Thymus (tissue), 14 donors: ENCODE measurements at places on chromosomes 16 and 17. TPM values are rescaled to one million over a fixed set of nuclear protein-coding genes. Genes with fewer than 3 reads are reported as not detected.

DNA sequence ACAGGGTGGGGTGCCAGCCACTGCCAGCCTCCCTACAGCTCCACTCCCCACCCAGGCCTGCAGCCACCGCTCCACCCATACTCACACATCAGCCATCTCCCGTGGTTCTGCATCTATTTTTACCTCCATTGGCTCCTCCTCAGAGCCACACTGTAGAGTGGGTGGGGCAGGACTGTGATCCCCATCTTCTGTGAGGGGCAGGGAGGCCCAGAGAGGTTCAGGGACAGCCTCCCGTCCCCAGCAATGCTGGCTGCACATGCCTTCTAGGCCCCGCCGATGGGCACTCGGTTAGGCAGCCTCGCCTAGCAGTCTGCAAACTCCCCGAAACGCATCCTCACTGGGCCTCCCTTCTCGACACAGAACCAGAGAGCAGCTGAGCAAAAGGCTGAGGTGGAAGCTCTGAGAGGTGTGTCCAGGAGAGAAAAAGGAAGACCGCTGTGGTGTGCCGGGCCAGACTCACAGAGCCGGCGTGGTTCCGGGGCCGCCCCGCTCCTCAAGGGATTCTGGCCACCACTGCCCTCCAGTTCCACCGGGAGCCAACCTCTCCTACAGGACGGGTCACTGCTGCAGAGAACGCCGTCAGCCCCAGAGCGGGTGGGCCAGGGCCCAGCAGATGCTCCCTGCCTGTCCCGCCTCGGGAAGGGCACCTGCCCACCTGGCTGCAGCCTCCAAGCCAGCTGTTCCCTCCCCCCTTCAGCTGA lies 71.9 kb downstream of the ABR start:
- DNase-seq, result no peak

GRCh38 chr16:88333848-88334777 lies 48.6 kb upstream of the ZNF469 start:
- DNase-seq, result no peak

- DNase-seq, result no peak
Observed at GRCh38 chr17:72988451-72988850, 104.0 kb downstream of the SLC39A11 start.

GRCh38 chr17:2926019-2926650 lies 129.9 kb downstream of the RAP1GAP2 start:
- no peak for DNase-seq

C16orf86 gene
- total RNA-seq, result 5.3 TPM

GRCh38 chr17:39244016-39244599 lies 18.4 kb upstream of the STAC2 start:
- peak; percentile 25 for DNase-seq

MT1E gene
- total RNA-seq, result 2.1 TPM

ANKRD40CL gene
- total RNA-seq, result not detected

DNA sequence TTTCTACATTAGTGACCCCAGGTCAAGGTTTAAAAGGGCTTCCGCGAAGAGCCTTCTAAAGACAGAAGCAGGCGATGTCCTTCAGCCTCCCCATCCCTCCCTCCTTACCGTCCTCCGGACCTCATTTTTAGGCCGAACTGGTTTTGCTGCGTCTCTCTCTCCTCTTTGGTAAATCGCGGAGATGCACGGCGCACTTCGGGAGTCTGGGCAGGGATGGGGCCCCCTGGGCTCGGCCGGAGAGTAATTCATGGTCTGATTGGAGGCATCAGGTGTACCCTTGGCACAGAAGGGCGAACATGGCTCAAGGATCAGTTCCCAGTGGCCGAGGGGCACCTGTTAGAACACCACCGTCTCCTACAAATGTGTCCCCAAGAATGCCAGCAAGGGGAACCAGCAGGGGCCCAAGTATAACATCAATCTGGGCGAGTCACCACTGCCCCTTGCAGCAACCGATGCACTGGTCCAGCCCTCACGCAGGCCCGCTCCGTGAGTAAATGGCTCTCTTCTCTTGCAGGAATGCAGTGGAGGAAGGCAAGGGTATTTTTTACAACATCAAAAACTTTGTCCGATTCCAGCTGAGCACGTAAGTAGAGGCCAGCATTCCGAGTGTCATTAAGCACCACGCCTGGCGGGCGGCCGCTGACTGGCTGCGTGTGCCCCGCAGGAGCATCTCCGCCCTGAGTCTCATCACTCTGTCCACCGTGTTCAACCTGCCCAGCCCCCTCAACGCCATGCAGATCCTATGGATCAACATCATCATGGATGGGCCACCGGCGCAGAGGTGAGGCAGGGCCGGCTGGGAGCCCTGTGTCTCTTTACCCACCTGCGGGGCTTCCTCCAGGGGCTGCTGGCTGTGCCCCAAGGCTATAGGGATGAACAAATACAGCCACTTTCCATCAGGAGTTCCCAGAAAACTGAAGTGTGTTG lies 45.6 kb downstream of the MEAK7 start:
- DNase-seq, result no peak

KRTAP4-3 gene
- total RNA-seq, result not detected

GRCh38 chr17:40362696-40363110 lies 1.8 kb downstream of the GJD3 start:
- DNase-seq, result no peak

GRCh38 chr17:80646328-80646727 lies 101.7 kb downstream of the RPTOR start:
- no peak for DNase-seq

GRCh38 chr17:31695456-31696090 lies 163.5 kb downstream of the COPRS start:
- DNase-seq, result no peak

IKZF3 gene
- 31.5 TPM for total RNA-seq

DNA sequence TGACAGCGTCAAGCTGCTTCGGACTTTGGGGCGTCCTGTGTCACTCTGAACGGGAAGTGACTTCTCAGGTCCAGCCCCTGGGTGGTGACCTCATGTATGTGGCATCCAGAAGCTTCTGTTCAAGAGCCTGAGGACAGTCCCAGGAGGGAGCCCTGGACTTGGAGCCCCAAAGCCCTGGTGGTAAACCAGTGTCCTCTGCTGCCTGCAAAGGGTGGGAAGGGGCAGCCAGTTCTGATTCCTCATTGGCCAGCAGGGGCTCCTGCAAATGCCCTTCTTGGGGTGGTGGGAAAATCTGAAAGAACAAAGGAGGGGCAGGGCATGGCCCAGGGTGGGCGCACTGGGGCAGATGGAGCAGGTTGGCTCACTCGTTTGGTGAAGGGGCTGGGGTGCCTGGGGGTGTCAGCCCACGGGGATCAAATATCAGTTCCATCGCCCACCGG lies 1.6 kb downstream of the OSGIN1 start:
- no peak for DNase-seq

DNA sequence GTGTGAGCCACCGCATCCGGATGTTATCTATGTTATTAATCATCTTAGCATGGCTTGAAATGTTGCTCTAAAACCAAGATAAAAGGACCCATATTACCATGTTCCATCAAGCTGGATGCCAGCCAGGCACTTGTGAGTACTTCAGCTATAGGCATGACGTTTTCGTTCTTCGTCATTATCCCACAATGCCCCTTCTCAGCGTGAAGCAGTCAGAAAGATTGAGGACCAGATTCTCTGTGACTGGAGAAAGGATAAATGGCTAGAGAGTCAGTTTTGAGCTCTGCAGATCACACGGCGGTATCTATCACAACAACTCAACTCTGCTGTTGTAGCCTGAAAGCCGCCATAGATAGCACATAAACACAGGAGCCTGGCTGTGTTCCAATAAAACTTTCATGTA lies 29.8 kb upstream of the LCMT1 start:
- DNase-seq, result no peak

DNA sequence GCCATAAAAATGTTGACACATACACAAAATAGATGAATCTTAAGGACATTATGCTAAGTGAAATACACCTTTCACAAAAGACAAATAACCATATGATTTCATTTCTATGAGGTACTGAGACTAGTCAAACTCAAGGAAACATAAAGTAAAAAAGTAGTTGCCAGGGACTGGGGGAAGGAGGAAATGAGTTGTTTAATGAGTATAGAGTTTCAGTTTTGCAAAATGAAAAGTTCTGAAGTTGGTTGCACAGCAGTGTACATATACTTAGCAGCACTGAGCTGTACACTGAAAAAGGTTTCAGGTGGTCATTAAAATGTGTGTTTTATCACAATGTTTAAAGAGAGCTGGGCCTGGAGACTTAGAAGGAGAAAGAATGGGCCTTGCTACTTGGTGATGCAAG lies 4.7 kb upstream of the SLC13A2 start:
- DNase-seq, result no peak

DNA sequence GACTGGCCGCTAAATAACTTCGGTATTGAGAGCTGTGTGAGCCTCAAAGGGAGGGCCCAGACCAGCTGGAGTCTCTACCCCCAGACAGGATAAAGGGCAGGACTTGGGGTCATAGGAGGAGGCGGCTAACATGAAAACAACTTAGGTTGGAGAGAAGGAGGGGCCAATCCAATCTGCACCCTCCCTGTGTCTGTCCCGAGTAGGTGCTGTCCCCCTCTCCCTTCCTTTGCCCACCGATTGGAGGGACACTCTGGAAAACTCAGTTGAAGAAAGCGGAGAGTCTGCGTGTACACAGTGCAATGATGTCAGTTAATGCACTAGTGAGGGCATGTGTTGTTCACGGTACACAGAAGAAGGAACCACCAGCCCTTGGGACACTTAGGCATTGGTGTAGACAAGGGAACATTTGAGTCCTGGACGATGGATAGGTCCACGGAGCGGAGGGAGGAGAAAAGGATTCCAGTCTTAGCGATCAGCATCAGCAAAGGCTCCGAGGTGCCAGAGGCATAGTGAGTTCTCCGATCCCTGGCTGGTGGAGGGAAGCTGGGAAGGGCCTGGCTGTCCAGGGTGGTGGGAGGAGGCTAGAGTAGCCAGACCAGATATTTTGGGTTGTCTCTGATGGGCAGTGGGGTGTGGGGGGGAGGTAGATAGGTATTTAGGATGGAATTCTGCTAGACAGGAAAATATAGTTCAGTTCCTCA lies 761 bp downstream of the NOL3 start:
- DNase-seq, result no peak

DNA sequence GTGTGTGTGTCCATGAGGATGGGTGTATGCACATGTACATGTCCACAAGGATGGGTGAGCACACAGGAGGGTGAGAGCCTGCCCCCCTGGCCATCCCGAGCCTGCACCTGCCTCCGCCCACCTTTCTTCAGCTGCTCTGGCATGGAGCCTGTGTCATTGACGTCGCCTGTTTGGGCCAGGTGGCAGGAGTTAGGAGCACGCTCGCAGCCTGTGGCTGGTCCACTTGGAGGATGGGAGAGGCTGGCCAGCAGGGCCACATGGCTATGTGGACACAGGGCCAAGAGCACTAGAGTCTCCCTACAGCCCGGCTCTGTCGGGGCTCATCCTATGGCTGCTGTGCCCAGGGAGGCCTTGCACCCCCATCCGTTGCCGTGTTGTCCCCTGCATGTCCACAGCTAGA lies 21.4 kb downstream of the BAHCC1 start:
- no peak for DNase-seq

CEMP1 gene
- total RNA-seq, result 0.47 TPM

EVI2B gene
- total RNA-seq, result 19.3 TPM

DNA sequence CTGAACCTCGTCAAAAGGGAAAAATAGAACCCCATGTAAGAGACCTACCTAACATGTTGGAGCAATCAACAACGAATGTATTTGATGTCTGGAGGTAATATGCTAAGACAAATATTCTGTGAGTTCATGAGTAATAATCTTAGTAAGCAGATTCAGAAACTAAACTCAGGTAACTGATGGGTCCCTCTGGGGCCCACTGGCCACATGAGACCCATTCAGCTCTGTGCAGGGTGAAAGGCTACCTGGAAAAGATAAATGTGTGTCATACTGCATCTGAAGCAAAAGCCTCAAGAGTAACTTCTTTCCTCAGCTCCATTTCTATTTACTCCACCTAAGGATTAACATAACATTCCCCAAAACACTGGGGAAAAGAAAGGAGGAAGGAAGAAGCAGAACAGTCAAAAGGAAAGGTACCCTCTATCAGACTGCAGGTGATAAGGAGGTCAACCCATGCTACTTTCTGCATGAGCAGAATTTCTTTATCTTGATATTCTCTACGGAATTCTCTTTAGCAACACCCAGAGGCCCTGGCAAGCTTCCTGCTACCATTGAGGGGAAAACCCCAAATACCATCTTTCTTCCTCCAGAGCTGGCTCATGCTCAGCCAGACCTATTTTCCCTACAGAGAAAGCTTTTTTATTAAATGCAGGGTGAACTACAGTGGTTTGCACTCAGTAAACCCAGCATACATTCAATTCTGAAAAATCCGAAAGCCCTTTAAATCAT lies 37.7 kb upstream of the ABCA6 start:
- DNase-seq, result no peak

DNA sequence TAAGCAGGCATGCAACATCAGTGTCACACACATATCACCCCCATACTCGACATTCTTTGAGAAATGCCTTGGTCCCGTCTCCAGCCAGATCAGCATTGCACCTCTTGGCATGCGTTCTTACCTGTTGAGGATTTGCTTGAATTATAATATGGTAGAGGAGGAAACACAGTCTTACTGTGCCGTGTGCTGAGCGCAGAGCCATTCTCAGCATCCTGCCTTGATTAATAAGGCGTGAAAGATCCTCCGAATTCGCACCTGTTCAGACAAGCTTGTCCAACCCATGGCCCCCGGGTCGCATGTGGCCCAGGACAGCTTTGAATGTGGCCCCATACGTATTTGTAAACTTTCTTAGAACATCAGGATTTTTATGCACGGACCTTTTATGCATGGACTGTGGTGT lies 408.1 kb downstream of the WWOX start:
- no peak for DNase-seq

- no peak for DNase-seq
Observed at GRCh38 chr16:85082173-85083050, 29.9 kb downstream of the CIBAR2 start.

GRCh38 chr16:57299009-57299718 lies 14.7 kb upstream of the PLLP start:
- DNase-seq, result no peak

NHERF2 gene
- total RNA-seq, result 6.3 TPM

GRCh38 chr16:51031598-51031997 lies 119.5 kb downstream of the SALL1 start:
- DNase-seq, result no peak

GRCh38 chr16:49592546-49593423 lies 219.2 kb downstream of the C16orf78 start:
- no peak for DNase-seq

PMP22 gene
- 12.5 TPM for total RNA-seq

- peak; percentile 39 for DNase-seq
Observed at GRCh38 chr17:63931981-63932561, at the start of gene CD79B. Gene CD79B (minus strand): TSS chr17:63932331. CDS start chr17:63932261, 70 bp downstream.

- DNase-seq, result no peak
Observed at GRCh38 chr17:45942284-45942683, 47.9 kb downstream of the MAPT start.

DNA sequence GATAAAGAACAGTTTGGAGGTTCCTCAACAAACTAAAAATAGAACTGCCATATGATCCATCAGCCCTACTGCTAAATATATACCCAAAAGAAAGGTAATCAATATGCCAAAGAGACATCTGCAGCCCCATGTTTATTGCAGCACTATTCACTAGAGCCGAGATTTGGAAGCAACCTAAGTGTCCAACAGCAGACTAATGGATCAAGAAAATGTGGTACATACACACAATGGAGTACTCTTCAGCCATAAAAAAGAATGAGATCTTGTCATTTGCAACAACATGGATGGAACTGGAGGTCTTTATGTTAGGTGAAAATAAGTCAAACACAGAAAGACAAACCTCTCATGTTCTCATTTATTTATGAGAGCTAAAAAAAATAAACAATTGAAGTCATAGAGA lies 48.8 kb upstream of the NACA2 start:
- no peak for DNase-seq

- DNase-seq, result peak; percentile 48
Observed at GRCh38 chr16:74034862-74035261, 261.8 kb upstream of the PSMD7 start.

NOD2 gene
- total RNA-seq, result 0.66 TPM
